ENCODE measurements at places on chromosomes 7 and 10.

DNA sequence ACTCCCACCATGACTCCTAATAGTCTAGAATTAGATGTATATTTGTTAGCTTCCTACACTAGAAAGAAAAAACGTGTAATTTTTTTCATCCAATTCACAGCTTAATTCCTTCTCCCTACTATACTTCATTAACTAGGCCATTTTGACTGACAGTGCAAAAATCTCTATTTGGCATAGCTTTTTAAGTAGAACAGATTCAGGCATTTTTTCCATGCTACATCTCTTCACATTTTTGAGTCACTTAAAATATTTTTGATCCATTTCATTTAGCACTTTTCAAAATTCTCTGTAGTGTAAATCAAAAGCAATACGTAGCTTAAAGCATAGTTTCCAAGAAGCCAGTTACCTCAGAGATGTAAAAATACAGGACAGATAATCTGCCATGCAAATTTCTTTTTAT lies 391.1 kb upstream of the NPVF start:
- DNase-seq = no peak

DNA sequence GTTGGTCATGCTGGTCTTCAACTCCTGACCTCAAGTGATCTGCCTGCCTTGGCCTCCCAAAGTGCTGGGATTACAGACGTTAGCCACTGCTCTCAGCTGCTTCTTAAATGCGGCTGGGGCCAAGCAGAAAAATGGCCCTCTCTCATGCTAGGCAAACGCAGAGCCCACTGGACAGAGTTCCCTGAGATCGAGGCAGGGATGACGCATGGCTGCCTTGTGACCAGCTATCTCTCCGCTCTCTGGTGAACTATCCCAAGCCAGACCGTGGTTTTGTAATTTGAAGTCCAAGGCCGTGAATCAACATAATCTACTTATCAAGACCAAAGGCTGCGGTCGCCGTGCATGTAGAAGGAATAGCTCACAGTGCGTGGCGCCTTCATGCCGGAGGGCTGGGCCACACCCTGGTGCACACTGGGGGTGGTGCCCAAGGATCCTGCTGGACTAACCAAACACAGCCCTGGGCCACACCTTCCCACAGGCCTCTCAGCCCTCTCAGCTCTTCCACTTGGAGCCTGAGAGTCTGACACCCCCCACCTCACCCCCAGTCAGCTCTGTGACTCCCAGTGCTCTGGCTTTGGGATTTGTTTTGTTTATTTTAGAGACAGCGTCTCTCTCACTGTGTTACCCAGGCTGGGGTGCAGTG lies 88.1 kb upstream of the CUX1 start:
- no peak for DNase-seq

DNA sequence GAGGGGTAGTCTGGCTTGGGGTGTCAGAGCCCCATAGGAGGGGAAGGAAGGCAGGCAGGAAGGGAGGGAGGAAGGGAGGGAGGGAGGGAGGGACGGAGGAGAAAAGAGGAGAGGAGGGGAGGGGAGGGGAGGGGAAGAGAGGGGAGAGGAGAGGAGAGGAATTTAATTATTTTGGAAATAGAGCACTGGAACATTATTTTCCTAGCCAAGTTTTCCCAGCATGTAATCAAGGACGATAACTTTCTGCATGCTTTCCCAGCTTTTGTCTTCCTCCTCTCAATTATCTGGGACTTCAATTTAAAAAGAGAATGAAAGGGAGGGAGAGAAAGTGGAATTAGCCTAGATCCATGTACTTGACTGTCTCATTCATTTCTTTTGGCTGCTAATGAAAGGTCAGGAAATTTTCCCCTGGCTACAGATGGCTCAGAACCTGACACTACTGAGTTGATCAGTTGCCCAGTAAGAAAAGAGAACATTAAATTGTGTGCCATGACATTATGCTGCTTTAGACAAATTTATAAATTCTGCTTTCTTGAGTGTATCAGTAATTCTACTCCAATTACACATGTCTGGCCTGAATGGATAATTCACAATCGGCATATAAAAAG lies 148.8 kb downstream of the LRRC4 start:
- no peak for DNase-seq

- no peak for DNase-seq
Measured at GRCh38 chr10:58781873-58782488, 269.3 kb downstream of the BICC1 start.

DNA sequence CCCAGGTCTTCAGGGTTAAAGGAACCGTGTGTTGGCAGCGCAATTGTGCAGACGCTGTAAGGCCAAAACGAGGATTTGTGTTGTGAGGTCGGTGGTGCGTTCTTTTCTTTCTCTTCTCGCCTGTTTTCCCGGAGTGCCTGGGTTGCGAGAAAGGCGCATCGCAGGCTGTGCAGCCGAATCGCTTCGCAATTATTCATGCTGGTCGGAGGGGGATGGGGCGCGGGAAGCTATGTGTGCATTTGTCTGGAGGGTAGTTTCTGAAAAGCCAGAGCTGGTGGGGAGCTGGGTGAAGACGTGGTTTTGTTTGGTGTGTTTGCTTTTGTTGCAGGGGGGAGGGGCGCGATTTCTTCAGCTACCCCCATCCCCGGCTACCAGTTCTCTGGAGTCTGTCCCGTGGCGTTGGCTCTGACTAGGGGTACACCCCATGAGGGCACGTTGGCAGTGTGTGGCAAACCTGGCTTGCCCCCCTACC lies 2.1 kb downstream of the MXI1 start:
- no peak for DNase-seq

DNA sequence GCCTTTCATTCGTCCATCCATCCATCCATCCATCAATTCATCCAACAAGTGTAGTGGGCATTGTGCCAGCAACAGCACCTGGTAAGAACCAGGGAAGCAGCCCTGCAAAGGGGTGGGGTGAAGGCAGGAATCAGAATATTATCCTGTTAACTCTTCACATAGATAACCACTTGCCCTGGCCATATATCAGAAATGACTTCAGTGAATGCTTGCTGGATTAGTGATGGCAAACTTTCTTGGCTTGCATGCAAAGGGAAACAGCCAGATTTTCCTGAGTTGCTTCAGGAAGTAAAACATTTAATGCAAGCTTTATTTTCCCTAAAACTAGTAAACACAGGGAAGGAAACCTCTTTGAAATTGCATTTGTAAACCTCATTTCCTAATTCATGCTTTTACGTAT lies 743 bp downstream of the OR2A5 start:
- DNase-seq = no peak

- no peak for DNase-seq
Measured at GRCh38 chr10:6354168-6354772, 151.5 kb downstream of the PFKFB3 start.

DNA sequence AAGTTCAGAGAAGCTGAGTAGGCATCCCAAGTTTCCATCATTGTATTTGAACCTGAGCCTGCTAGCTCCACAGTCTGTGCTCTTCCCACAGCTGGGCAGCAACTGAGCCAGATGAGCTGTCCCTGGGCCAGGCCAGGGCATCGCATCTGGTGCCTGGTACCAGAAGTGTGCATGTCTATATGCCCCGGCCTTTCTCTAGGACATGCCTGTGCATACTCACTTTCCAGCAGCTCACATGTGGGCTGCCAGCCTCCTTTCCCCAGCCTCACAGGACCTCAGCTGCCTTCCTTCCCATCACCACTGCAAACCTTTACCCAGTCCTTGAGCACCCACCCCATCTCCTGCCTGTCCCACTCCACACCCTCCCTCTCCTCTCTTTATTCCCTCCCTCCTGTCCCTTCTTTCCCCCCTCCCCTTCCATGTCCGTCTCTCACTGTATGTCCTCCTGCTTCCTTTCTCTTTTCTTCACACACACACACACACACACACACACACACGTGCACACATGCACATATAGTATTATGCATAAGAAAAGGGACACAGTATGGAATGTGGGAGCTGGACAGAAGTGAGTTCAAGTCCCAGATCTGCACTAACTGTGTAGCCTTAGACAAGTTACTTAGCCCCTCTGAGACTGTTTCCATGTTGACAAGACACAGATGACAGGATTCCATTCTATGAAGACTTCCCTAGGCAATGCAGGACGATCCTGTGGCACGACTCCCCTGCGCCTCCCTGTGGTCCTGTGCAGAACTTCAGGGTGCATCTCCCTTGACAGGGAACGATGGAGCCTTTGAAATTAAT lies 10.9 kb downstream of the CDHR1 start:
- peak; percentile 6 for DNase-seq
